ENCODE measurements at places on chromosomes 1 and 21. TPM values are rescaled to one million over a fixed set of nuclear protein-coding genes. Genes with fewer than 3 reads are reported as not detected.

The KCNN3 gene
- polyA plus RNA-seq, result 2.7 TPM

The IPO13 gene
- polyA plus RNA-seq, result 41.1 TPM

The DDR2 gene
- polyA plus RNA-seq, result 20.3 TPM

The ZNHIT6 gene
- 33.2 TPM for polyA plus RNA-seq

The TEDDM1 gene
- polyA plus RNA-seq, result 0.05 TPM

The VHLL gene
- polyA plus RNA-seq, result not detected

The CREB3L4 gene
- polyA plus RNA-seq, result 35.9 TPM

The PLEKHM2 gene
- polyA plus RNA-seq, result 42.9 TPM

The BMP8A gene
- 0.86 TPM for polyA plus RNA-seq

The SAMSN1 gene
- 3.1 TPM for polyA plus RNA-seq

The HES2 gene
- 0.27 TPM for polyA plus RNA-seq

The PRR9 gene
- not detected for polyA plus RNA-seq

The PPT1 gene
- 134 TPM for polyA plus RNA-seq

The TMEM200B gene
- 14.4 TPM for polyA plus RNA-seq

The ARHGAP30 gene
- 2.0 TPM for polyA plus RNA-seq

The OR2M5 gene
- not detected for polyA plus RNA-seq

The IL22RA1 gene
- 3.2 TPM for polyA plus RNA-seq

The GSTM5 gene
- polyA plus RNA-seq, result 40.0 TPM

The CRNN gene
- not detected for polyA plus RNA-seq

The NTNG1 gene
- polyA plus RNA-seq, result 36.2 TPM

The ALDH4A1 gene
- 76.3 TPM for polyA plus RNA-seq

The GJB5 gene
- polyA plus RNA-seq, result not detected

The CNN3 gene
- polyA plus RNA-seq, result 364 TPM

The SERINC2 gene
- polyA plus RNA-seq, result 55.6 TPM

The KCNK1 gene
- 7.2 TPM for polyA plus RNA-seq

The CLEC20A gene
- polyA plus RNA-seq, result 0.22 TPM

The FAM167B gene
- 11.1 TPM for polyA plus RNA-seq

The MEX3A gene
- 50.2 TPM for polyA plus RNA-seq

The OR14A2 gene
- not detected for polyA plus RNA-seq

The KLHL21 gene
- 16.6 TPM for polyA plus RNA-seq

The HTR6 gene
- polyA plus RNA-seq, result 1.5 TPM

Data from right renal pelvis (tissue), 4 donors.